ENCODE measurements at places on chromosomes 5 and 9.

DNA sequence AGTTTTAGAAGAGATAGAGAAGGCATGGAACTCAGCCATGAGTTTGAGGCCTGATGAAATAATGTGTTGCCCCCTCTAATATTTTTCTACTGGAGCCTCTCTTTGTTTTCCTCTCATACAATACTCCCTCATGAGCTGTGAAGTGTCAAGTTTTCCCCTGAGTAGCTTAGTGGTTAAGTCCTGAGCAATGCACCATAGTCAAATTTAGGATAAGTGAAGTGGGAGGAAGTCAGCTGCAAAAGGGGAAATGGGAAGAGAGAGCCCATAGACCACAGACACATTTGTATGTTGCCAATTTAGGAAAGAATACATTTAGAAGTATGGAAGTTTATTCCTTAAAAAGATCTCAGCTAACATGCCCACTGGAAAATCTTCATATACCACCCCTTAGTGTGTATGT is 171.5 kb upstream of the NREP start:
- no peak for DNase-seq
- H3K36me3 ChIP-seq, result no peaks in the 10 kb centered on the region
- no peak overlapping the region for H3K4me3 ChIP-seq
- H3K27me3 ChIP-seq, result no peaks in the 10 kb centered on the region

DNA sequence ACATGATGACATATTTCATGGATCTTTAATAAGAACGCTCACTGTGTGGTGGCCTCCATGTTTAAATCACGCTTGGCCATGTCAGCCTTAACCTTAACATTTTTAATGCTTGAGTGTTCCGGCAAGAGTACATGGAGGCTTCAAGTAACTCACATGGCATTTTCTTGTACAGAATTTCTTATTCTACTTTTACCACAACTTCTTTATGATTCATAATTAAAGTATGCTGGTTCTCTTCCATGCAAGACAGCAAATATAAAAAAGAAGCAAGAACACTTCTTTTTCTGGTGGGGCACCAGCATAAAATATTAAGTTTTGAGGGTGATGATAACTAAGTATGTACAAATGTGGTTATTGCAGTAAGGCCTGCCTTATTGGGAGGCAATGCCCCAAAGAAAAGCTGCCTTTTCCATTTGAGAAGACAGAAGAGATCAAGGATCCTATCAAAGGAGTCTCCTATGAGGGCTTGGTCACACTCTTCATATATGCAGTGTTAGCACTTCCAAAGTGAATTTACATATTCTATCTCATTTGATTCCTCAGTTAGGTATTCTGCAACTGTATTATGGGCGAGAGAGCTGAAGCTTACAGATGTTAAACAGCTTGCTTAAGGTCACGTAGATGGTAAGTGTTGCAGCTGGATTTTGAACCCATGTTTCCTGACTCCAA is 382.7 kb upstream of the MEF2C start:
- DNase-seq, result peak; percentile 87
- H3K27ac ChIP-seq, result peak overlapping the region; percentile 32
- H3K4me1 ChIP-seq, result peaks cover 15% of the 10 kb centered on the region
- H3K4me3 ChIP-seq, result no peak overlapping the region
- no peaks in the 10 kb centered on the region for H3K36me3 ChIP-seq
- H3K27me3 ChIP-seq, result no peaks in the 10 kb centered on the region

GRCh38 chr9:91210318-91210717 is 151.4 kb downstream of the AUH start:
- H3K36me3 ChIP-seq, result no peaks in the 10 kb centered on the region
- H3K4me3 ChIP-seq, result no peak overlapping the region
- H3K27me3 ChIP-seq, result no peaks in the 10 kb centered on the region
- no peak overlapping the region for H3K27ac ChIP-seq
- no peak for DNase-seq
- H3K4me1 ChIP-seq, result peaks cover 41% of the 10 kb centered on the region

DNA sequence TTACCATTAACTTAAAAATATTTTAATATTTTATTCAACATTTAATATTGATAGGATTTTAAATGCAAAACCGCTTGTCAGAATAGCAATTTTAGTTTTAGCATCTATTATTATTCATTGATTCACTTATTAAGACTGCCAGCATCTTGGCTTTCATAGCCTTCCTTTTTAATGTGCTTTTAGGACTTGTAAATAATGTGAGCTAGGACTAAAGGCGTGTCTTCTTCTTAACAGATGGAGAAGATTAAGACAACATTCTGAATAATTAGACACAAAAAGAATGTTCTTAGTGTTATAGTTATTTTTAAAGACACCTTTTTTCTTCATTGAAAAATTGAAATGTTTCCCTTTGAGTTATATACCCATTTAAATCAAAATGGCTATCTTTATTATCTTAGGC is 6.9 kb downstream of the IL31RA start:
- H3K27ac ChIP-seq, result no peak overlapping the region
- no peaks in the 10 kb centered on the region for H3K36me3 ChIP-seq
- H3K4me3 ChIP-seq, result no peak overlapping the region
- DNase-seq, result no peak

DNA sequence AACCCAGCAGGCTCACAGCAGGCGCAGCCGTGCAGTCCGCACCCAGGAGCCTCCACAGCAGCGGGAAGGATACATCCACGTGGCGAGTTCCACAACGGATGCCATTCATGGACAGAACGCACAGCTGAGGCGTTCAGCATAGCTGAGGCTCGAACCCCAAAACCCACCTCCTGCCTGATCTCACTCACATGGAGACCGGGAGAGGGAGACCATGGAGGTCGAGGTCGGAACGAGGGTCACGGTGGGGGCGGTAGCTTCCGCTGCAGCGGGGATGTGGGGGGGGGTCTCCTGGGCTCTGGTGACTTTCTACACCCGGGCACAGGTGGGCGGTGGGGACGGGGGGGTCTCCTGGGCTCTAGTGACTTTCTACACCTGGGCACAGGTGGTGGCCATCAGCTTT is 17.5 kb downstream of the TERT start:
- no peaks in the 10 kb centered on the region for H3K4me1 ChIP-seq
- no peaks in the 10 kb centered on the region for H3K36me3 ChIP-seq
- DNase-seq, result no peak

DNA sequence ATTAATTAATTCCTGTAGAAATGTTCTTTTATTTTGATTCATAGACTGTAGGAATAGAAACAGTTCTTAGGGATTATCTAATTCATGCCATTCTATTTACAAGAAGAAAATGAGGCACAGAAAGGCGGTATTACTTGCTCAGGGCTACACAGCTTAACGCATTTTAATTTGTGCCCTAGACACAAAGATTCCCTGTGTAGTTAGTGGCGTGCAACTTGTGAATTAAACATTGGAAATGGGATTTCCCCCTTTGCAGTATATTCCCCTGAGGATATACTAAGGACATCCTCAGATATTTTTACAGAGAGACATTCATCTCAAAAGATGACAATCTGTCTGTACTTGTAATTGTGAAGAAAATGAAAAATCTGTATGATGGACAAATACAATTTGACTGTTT is 108.1 kb downstream of the SGCD start:
- no peaks in the 10 kb centered on the region for H3K36me3 ChIP-seq
- H3K4me3 ChIP-seq, result no peak overlapping the region
- H3K4me1 ChIP-seq, result no peaks in the 10 kb centered on the region
- no peak overlapping the region for H3K27ac ChIP-seq
- no peaks in the 10 kb centered on the region for H3K27me3 ChIP-seq
- DNase-seq, result no peak

DNA sequence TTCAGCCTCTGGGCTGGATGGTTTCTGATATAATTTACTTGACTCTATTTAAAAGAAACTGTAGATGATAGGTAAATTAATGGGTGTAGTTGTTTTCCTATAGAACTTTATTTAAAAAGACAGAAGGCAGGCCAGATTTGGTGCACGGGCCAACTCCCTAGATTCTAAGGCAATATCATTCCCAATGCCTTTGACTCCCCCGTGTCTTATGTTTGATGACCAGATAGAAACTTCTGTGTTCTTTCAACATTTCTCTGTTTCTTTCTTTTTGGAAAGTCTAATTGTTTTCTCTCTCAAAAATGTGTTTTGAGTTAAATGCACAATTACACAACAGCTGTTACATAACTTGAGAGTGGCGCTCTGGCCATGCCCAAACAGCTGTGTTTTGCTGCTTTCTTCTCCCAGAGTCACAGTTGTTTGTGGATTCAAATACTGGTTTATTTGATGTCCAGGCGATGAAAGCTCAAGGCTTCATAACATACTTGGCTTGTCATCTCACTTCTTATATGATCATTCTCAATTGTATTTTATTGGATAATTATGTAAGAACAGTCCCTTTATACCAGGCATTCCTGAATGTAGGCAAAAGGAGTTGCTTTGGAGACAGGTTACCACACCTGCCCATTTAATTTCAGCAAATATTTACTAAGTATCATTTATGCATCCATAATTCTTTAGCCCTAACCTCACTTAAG is 1.7 kb upstream of the ALDH1A1 start:
- H3K36me3 ChIP-seq, result no peaks in the 10 kb centered on the region
- H3K27ac ChIP-seq, result no peak overlapping the region
- H3K27me3 ChIP-seq, result peaks cover 4% of the 10 kb centered on the region
- H3K4me3 ChIP-seq, result no peak overlapping the region
- H3K4me1 ChIP-seq, result no peaks in the 10 kb centered on the region

GRCh38 chr9:127341152-127341551 is 55.8 kb upstream of the SLC2A8 start:
- H3K36me3 ChIP-seq, result no peaks in the 10 kb centered on the region
- H3K27ac ChIP-seq, result no peak overlapping the region
- DNase-seq, result peak; percentile 6
- H3K4me1 ChIP-seq, result peaks cover 16% of the 10 kb centered on the region
- H3K27me3 ChIP-seq, result 0 out of 2 replicates have a peak, but pooled peaks cover 15% of the 10 kb centered on the region

- DNase-seq, result peak; percentile 49
- no peak overlapping the region for H3K4me3 ChIP-seq
- no peaks in the 10 kb centered on the region for H3K36me3 ChIP-seq
- H3K27me3 ChIP-seq, result no peaks in the 10 kb centered on the region
Measured at GRCh38 chr5:138370537-138370936, 18.1 kb downstream of the KDM3B start.

DNA sequence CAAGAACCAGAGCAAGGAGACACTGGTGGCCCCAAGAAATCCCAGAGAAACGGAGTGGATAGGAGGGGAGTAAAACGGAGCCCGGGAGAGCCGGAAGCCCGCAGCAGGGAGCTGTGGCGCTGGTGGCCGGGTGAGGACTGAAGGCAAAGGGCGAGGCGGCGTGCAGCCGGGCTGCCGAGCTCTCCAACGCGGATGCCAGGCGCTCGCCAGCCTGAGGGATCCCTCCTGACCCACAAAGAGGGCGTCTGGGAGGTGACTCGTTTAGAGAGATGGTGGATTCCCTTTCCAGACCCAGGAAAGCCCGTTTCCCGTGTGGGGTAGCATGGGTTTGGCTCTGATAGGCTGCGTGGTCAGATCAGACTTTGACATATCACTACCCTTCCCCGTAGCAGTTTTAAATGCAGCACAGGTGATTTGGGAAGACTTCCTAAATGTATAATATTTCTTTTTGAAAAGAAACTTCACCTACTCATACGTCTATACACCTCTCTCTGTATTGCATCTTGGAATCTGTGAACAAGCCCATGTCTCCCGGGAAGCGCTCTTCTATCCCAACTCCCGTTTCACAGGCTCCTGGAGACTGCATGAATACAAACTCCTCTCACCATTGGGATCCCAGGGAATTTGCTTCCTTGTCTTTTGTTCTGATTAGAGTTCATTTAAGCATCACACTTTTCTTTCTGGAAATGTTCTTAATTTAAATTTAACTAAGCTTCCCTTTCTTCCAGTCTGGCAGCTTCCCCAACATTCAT is 158.1 kb downstream of the C9orf152 start:
- peak; percentile 70 for DNase-seq
- H3K27me3 ChIP-seq, result no peaks in the 10 kb centered on the region
- H3K36me3 ChIP-seq, result peaks cover 4% of the 10 kb centered on the region
- peaks cover 19% of the 10 kb centered on the region for H3K4me1 ChIP-seq
- peak overlapping the region; percentile 68 for H3K27ac ChIP-seq

GRCh38 chr5:36607114-36607571 is 737 bp downstream of the SLC1A3 start:
- H3K36me3 ChIP-seq, result no peaks in the 10 kb centered on the region
- H3K4me1 ChIP-seq, result peaks cover 18% of the 10 kb centered on the region
- peak overlapping the region; percentile 50 for H3K27ac ChIP-seq

DNA sequence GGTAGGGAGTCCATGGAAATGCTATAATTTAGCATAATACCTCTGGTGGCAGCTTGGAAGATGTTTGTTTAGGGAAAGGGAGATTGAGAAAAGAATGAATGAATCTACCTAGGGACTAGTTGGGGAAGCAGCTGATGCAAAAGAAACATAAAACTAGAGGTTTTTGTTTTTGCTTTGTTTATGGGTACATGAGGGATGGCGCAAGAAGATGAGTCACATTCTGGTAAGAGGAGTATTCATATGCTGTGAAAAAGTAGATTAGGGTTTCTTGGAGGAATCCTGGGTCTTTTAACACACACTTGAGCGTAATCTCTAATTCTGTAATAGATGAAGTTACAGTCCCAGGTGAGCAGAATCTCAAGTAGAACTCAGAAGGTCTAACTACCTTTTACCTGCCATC is 17.1 kb downstream of the C9orf43 start:
- DNase-seq, result peak; percentile 71
- H3K36me3 ChIP-seq, result no peaks in the 10 kb centered on the region
- no peak overlapping the region for H3K4me3 ChIP-seq
- no peak overlapping the region for H3K27ac ChIP-seq
- no peaks in the 10 kb centered on the region for H3K27me3 ChIP-seq
- H3K4me1 ChIP-seq, result no peaks in the 10 kb centered on the region

DNA sequence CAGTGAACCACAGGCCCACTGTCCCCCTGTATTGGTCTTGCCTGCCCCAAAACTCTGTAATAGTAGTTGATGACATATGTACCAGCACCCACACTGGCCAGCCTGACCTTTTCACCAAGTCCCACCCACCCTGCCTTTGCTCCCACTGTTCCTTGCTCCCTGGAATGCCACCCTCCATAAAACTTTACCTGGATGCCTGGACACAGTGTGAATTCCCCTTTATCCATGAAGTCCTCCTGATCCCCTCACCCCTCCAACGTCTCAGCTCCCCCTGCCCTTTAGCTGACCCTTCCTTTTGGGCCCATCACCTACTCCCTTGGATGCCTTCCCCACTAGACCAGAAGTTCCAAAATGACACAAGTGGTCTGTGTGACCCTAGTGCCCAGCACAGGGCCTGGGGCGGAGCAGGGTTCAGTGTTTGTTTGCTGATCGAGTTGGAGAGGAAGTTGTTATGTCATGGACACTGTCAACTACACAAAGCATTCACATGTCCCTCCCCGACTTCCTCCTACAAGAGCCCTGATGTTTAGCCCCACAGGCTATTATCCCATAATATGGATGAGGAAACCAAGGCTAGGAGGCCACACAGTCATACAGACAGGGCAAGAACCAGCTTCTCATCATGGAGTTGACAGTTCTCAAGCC is 16.1 kb downstream of the AMBP start:
- H3K36me3 ChIP-seq, result no peaks in the 10 kb centered on the region
- H3K4me1 ChIP-seq, result no peaks in the 10 kb centered on the region
- no peak overlapping the region for H3K27ac ChIP-seq
- peaks cover 6% of the 10 kb centered on the region for H3K27me3 ChIP-seq
- DNase-seq, result no peak
- no peak overlapping the region for H3K4me3 ChIP-seq

DNA sequence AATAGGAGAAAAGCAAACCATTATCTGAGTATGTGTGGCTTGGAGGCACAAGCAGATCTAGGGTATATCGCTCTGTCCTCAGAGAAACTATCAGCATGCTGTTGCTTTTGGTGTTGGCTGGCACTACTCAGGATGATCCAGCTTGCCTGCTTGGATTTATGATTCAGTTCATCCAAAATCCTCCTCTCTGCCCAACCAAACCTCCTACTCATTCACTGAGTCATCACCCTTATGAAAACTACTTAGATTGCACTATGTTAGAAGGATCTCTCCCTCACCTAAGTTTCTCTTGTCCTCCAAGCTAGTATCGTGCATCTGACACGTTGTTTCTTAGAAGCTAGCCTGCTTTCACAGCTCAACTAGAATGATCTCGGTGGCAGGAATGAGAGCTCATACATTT is 14.2 kb upstream of the ZBED3 start:
- peak overlapping the region; percentile 48 for H3K4me3 ChIP-seq
- no peaks in the 10 kb centered on the region for H3K27me3 ChIP-seq
- peaks cover 11% of the 10 kb centered on the region for H3K4me1 ChIP-seq
- peak; percentile 91 for DNase-seq
- no peaks in the 10 kb centered on the region for H3K36me3 ChIP-seq
